ENCODE measurements at places on chromosomes 11 and 22. TPM values are rescaled to one million over a fixed set of nuclear protein-coding genes. Genes with fewer than 3 reads are reported as not detected.

GRCh38 chr22:26565889-26566288 is 24.0 kb downstream of the TPST2 start:
- DNase-seq = no peak

The SLC22A6 gene
- polyA plus RNA-seq = 38.4 TPM

The OR2AG2 gene
- not detected for polyA plus RNA-seq

GRCh38 chr11:88814076-88814475 is 251.7 kb downstream of the GRM5 start:
- no peak for DNase-seq

- no peak for DNase-seq
Observed at GRCh38 chr11:103491777-103492176, 382.6 kb downstream of the DYNC2H1 start.

- no peak for DNase-seq
Observed at GRCh38 chr11:114167355-114167754, 107.8 kb downstream of the ZBTB16 start.

DNA sequence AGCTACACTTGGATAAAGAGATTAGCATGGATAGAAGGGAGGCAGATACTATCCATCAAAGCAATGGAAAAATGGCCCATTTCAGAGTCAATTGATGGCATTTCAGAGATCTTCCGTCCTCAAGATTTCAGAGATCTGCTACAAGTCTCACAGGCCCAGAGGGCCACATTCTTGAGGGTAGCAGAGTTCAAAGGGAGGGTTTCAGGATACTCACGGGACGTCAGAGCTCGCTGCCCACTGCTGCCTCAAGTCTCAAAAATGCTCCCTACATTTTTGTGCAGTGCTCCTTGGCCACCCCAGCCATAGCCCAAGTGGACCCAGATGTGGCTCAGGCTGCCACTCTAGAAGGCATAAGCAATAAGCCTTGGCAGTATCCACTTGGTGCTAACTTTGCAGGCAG is 24.9 kb downstream of the RTL6 start:
- no peak for DNase-seq

DNA sequence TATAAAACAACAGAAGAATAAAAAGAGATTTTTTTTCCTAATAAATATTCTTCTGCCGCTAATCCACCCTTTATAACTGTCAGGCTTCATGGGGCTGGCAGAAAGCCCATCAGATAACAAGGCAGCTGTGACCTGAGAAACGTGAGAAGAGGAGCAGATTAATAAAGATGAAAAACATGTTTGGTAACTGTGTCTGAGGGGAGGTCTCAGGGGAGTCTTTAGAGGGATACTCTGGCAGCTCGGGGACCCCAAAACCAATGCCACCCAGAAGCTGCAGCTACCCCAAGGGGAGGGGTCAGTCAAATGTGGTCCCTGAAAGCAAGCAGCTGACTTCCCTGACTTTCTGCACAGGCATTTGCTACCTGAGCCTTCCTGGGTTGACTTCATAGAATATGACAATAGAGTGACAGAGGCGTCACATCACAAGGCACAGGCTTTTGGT is 48.4 kb upstream of the POU2AF1 start:
- DNase-seq = no peak

DNA sequence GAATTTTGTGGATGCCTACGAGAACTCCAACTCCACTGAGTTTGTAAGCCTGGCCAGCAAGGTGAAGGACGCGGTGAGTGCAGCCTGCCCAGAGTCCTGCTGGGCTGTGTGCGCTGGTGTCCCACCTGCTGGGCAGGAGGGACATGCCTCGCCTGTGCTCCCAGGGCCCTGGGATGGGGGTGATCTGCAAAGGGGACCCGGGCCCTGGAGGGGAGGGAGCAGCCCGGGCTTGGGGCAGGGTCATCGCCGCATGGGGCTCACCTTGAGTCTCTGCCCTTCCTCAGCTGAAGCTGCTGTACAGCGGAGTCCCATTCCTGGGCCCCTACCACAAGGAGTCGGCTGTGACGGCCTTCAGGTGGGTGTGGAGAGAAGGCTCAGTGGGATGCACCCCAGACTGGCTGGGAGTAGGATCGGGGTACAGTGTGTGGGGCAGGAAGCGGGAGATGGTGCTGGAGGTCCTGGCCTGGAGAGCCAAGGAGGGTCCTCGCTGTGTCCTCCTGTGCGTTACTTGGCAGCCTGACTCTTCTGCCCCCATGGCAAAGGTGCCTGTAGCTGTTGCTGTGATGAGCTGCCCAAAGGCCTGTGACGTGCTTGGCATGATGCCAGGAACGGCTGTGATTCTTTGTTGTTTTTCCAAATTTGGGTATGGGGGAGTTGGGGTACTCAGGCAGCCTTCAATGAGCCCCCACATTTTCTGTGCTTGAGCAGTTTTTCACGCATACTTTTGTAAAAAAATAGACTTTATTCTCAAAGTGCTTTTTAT is 29.2 kb downstream of the ST14 start:
- no peak for DNase-seq

The CRYBA4 gene
- polyA plus RNA-seq = not detected

DNA sequence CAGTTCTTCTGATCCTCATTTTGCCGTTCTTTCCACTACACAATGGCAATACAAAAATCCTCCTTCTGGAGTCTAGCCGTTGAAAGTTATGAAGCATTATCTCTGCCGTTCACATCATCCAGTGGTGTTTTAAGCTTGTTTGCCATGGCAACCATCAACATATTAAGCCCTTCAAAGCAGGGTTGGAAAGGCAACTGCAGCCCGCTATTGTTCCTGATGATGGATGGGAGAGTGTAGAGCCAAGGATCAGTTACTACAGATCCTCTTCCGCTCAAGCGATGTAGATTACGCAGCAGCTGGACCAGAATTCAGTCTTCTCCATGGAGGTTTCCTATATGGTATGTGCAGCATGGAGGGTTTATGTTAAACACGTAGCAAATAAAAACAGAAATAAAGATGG is 352.7 kb downstream of the NTM start:
- DNase-seq = no peak

The CYP2D6 gene
- polyA plus RNA-seq = 3.6 TPM

DNA sequence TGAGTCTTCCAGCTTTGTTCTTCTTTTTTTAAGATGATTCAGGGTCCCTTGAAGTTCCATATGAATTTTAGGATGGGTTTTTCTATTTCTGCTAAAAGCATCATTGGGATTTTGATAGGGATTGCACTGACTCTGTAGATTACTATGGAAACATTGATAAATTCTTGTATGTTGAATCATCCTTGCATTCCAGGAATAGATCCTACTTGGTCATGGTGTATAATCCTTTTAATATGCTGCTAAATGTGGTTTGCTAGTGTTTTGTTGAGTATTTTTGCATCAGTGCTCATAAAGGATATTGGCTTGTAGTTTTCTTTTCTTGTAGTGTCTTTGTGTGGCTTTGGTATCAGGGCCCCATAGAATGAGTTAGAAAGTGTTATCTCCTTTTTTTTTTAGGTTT is 34.9 kb upstream of the PHOX2A start:
- no peak for DNase-seq

DNA sequence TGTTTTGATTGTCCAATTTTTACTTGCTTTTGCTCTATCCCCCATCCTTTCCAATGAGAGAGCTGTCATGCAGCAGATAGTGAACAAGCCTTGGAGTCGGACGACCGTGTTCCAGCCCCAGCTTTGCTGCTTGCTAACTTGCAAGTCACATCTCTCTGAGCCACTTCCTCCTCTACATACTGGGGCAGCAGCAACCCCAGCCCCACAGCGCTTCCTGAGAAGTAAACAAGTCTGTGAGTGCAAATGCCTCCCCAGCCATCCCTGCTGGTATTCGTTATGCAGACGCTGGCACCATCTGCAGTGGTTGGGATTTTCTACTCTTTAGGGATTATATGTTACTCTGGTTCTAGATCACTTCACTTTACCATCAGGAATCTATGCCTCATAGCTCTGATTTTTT is 35.0 kb downstream of the TPBGL start:
- DNase-seq = no peak

The NRGN gene
- polyA plus RNA-seq = 18.9 TPM

DNA sequence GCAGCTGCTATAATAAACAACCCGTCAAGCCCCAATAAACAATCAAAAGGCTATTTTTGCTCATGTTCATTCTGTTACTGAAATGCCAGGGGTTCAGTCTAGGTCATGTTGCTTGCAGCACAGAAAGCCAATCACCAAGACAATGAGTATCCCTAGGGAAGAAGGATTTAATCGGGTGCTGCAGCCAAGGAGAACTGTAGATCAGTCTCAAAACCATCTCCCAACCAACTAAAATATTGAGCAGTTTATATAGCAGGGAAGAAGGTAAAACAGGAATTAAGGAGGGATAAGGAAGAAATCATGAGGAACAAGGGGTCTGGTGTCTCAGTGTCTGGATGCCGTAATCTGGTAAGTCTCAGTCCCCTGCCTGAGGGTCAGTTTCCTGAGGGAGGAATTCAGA is 169.5 kb downstream of the BLID start:
- DNase-seq = no peak

The LRRC32 gene
- polyA plus RNA-seq = 72.6 TPM

DNA sequence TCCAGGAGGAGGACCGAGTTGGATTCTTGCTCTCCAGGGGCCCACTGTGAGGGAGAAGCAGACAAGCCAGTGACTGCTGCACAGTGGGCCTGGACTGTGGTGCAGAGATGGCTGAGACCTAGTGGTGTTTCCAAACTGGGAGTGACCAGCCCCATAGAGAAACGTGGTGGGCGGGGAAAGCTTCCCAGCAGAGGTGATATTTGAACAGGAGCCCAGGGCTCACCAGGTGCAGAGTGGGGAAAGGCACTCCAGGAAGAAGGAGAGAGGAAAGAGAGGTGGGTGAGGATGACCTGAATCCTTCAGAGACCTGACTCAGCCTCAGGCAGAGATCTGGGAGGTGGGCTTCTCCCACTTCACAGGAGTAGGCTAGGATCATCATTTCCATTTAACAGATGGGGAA is 52.1 kb upstream of the RASD2 start:
- DNase-seq = no peak

DNA sequence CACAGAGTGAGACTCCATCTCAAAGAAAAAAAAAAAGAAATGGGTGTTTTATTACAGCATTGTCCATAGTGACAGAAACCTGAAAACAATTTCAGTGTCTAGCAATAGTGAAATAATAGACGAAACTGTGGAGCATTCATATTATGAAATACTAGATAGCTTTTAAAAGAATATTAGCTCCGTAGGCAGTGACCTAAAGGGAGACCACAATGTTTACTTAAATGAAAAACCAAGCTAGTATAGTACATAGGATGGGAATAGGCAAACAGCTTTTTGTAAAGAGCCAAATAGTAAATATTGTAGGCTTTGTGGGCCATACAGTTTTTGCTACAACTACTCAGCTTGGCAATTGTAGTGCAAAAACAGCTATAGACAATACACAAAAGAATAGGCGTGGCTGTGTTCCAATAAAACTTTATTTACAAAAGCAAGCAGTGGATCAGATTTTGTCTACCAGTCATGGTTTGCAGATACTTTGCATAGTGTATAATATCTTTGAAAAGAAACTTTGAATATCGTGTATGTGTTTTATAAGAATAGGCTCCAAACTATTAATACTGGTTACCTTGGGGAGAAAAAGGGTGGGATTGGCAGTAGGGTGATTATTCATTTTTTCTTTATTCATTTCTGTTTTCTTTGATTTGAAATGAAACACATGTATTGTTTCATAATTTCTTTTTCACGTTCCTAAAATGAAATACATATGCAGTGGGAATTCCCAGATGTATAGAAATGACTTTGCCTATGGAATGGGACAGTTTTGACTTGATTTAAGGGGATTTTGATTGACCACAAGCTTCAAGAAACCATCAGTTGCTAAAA is 50.7 kb downstream of the PRR5L start:
- DNase-seq = no peak

GRCh38 chr11:68829581-68829980 is 12.1 kb downstream of the CPT1A start:
- no peak for DNase-seq

DNA sequence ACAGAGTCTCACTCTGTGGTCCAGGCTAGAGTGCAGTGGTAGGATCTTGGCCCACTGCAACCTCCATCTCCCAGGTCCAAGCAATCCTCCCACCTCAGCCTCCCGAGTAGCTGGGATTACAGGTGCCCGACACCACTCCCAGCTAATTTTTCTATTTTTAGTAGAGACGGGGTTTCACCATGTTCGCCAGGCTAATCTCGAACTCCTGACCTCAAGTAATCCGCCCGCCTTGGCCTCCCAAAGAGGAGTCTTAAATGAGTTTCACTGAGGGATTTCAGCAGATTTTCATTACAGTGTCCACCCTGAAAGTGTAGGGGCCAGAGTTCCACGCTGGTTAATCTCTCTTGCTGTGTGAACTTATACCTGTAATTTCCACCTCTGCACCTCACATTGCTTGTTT is 412 bp upstream of the RPS3 start:
- DNase-seq = no peak

The OR51I1 gene
- polyA plus RNA-seq = not detected

The CDC42BPG gene
- 5.3 TPM for polyA plus RNA-seq

DNA sequence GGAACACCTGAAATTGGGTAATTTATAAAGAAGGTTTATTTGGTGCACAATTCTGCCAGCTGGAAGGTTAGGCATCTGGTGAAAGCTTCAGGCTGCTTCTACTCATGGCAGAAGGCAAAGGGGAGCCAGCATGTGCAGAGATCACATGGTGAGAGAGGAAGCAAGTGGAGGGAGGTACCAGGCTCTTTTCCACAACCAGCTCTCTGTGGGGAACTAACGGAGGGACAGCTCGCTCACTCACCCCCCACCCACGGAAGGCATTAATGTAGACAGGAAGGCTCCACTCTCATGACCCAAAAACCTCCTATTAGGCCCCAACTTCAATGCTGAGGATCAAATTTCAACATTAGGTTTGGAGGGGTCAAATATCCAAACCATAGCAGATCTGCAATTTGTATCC is 75.6 kb upstream of the ARHGAP32 start:
- DNase-seq = no peak

The PTPRCAP gene
- 0.96 TPM for polyA plus RNA-seq

GRCh38 chr22:27885977-27886842 is 32.8 kb downstream of the PITPNB start:
- no peak for DNase-seq

GRCh38 chr11:85663080-85663752 is 1.7 kb downstream of the CREBZF start:
- no peak for DNase-seq

DNA sequence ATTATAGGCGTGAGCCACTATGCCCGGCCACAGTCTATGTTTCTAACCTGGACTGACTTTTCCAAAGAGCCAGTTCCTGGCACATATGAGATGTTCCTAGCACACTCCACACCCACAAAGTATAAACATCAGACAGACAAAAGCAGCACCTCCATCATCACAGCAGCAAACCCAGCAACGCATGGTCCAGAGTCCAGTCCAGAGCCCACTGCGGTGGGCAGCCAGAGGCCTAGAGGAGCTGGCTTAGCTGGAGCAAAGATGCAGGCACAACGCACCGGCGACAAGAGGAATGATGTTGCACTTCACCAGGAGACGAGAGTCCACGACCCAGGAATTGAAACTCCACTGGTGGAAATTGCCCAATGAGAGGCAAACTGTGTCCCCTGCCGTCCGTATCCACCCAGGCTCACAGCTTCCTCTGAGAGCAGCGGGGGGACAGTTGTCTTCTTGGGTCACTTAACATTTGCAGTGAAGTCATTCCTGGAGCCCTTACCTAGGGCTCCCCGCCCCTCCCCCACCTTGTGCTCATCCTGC is 36.6 kb downstream of the RPS6KA4 start:
- DNase-seq = no peak
